HS-27A (cell line): ENCODE measurements at places on chromosomes 6 and 20.

DNA sequence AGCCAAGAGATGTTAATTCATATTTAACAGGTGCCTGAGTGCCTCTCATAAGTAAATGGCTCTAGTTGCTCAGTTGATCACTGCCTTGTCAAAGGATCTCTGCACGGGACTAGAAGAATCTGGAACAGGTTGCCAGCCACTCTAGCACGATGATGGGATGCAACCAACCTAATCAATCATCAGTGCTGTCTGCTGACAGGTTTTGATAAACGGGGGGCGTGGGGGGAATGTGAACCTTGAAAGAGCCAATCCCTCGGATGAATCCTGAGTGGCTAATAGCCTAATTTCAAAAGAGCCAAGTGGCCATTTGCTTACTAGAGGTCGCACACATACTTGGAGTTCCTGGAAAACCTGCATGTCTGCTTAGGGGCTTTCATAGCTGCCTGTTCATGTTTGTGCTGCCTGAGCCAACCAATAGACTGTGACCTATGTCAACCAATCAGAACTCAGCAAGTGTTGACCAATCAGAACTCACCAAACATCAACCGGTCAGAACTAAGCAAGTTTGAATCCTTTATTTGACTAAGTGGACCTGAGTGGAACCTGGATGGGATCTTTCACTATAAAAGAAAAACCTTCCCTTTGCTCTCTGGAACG is 43.5 kb upstream of the ECI2 start:
- DNase-seq, result no peak

- no peak for DNase-seq
These were observed 35.4 kb upstream of the ANGPT4 start for GRCh38 chr20:951384-952169.

DNA sequence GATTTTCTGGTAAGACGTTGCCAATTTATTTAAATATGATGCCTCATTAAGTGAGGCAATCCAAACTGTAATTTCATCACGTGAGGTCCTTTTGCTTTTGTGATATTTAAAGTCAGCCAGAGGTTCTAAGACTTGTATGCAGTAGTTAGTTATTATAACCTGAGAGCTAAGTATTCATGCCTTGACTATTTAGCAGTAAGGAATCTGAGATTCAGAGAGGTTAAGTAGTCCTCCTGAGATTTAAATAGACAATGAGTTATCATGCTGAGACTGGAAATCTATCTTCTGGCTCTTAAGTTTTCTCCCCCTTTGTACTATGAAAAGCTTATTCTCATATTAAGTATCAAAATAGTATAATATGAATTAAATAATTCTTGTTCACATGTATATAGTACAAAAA is 158.0 kb downstream of the UTRN start:
- DNase-seq, result no peak

- no peak for DNase-seq
These were observed 12.0 kb downstream of the TMEM63B start for GRCh38 chr6:44139351-44139743.

- no peak for DNase-seq
These were observed 13.1 kb downstream of the CDC5L start for GRCh38 chr6:44400572-44400971.

DNA sequence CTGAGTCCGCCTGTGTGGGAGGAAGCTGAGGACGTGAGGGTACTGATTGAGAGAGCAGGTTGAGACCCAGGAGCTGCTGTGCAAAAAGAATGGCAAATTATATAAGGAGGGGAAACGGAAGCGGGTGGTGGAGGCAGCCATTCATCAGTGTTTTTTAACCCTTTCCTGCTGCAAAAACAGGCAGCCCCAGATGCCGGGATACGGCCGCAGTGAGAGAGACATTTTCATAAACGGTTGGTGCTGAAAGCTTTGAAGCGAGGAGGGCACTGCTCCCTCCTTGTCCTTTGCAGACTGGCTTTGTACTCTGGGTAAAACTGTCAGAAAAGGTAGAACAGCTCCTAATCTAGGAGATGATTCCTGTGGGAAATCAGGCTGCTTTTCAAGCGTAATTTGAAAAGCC is 56.4 kb downstream of the TTI1 start:
- DNase-seq, result no peak
